ENCODE measurements at places on chromosomes 5 and 9. TPM values are rescaled to one million over a fixed set of nuclear protein-coding genes. Genes with fewer than 3 reads are reported as not detected.
A peak's percentile ranks its signal among the peaks of the same experiment; 100 is the strongest.

Gene ANKRD18A
- 0.39 TPM for polyA plus RNA-seq

Gene TLX3
- not detected for polyA plus RNA-seq

Gene NRARP
- 4.9 TPM for polyA plus RNA-seq

Gene IL5
- not detected for polyA plus RNA-seq

Gene SLC28A3
- not detected for polyA plus RNA-seq

Gene SARDH
- 7.1 TPM for polyA plus RNA-seq

Gene DMRT2
- 31.0 TPM for polyA plus RNA-seq

- no peak for DNase-seq
Observed at GRCh38 chr5:157965989-157966388, 107.0 kb upstream of the CLINT1 start.

GRCh38 chr5:123209502-123210027 lies 120.5 kb downstream of the PRDM6 start:
- DNase-seq: no peak

GRCh38 chr5:150357326-150358260 lies at the start of gene TCOF1:
Gene TCOF1 (plus strand): TSS chr5:150357697. CDS start chr5:150357747, 50 bp downstream.
- DNase-seq: peak; percentile 98

DNA sequence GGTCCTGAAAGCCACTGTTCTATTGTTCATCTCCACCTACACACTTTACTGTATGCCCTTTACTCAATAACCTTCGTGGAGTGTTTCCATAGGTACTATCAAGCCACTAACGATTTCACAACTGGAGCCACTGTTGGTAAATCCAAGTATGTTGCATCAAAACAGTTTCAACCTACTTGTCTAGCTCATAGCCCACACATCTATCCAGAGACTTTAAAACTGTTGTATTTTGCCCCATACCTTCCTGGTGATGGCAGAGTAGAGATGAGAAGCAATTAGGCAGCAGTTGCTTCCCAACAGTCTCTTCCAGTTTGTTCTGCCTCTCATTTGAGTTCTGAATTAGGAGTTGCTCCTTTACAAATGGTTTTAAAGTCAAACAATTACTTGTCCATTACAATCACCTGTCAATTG lies 607 bp downstream of the FAXDC2 start:
- DNase-seq: no peak

DNA sequence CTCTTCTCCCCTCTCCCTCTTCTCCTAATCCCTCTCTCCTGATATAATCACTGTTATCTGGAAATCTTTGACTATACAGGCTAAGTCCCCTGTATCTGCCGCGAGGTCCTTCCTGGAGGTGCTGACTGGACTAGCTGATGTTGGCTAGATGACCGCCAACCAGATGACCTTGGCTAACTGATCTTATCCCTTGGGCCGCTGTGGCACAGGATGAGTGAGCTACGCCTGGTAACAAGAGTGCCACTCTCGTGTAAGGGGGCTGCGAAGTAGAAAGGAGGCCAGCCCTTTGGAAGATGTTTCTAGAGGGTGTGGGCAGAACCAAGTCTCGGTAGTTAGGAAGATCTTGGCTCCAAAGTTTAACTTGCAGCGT lies 345 bp upstream of the PRRC1 start:
- DNase-seq: no peak

- DNase-seq: no peak
Observed at GRCh38 chr9:98208635-98209034, 16.2 kb upstream of the CORO2A start.

- DNase-seq: no peak
Observed at GRCh38 chr5:66739021-66739420, 142.8 kb downstream of the MAST4 start.

DNA sequence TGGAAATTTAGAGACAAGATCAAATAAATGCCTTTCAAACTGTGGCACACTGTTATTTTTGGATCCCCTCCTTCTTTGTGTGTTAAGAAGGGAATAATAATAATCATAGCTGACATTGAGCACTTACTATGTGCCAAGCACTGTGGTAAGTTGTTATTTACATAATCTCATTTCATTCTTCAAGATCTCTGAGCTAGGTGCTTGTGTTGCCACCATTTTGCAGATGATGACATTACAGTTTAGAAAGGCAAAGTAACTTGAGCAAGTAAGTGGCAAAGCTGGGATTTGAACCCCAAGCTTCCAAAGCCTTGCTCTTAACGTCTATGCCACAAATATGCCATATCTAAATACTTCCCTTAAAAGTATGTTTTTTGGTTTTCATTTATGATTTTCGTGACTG lies 121.8 kb upstream of the TMEM161B start:
- DNase-seq: no peak

DNA sequence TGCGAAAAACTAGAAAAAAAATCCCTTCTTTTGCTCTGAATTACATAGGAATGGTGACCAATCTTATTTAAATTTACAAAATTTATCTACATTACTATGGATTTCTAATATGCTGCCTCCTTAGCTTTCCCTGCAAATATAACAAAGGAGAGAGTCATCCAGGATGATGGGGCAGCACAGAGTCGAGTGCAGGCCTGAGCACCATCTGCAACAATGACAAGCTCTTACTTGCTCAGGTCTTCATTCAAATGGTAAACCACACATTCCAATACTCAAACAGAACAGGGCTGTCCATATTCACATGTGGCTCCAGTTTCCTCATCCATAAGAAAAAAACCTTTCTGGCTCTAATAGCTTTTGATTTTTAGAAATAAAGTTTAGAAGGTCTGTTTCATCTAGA lies 33.5 kb upstream of the ZNF354B start:
- no peak for DNase-seq

GRCh38 chr9:98159790-98160189 lies 32.6 kb downstream of the CORO2A start:
- no peak for DNase-seq

- DNase-seq: no peak
Observed at GRCh38 chr5:158638396-158638795, 461.3 kb downstream of the EBF1 start.

GRCh38 chr5:173310861-173311785 lies 17.1 kb downstream of the STC2 start:
- DNase-seq: no peak

- no peak for DNase-seq
Observed at GRCh38 chr9:110015759-110016158, 192.2 kb downstream of the C9orf152 start.

DNA sequence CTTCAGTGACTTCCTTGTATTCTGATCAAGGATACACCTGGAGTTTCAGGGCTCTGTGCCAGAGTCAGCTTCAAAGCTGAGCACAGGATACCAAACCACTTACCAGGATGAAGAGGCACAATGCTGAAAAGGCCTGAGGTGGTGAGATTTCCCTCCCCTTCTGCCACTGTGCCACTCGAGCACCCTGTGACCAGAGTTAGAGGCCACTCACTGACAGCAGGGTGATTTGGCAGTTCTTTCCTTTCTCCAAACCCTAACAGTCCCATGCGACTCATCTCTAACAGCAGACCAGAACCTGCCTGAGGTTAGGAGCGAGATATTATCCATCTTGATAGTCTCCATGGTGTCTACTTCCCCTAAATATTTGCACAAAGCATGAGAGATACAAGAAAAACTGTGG lies 1.8 kb downstream of the PLGRKT start:
- no peak for DNase-seq

GRCh38 chr5:6483880-6484382 lies 35.3 kb downstream of the UBE2QL1 start:
- no peak for DNase-seq

DNA sequence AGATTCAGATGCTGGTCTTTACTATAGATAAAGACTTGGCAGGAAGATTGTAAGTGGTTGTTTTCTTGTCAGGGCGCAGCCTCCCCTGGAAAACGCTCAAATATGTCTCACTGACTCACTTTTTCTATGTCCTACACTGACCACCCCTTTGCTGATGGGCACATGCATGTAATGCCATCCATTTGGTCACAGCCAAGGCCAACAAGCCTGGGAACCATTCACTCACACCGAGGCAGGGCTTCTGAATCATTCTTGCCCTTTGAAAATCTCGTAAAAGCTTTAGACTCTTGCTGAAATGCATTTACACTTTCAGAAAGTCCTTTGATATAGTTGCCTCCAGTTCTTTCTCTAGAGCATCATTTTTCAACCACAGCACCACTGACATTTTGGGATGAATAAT lies 249.4 kb downstream of the ACTL7B start:
- DNase-seq: no peak

DNA sequence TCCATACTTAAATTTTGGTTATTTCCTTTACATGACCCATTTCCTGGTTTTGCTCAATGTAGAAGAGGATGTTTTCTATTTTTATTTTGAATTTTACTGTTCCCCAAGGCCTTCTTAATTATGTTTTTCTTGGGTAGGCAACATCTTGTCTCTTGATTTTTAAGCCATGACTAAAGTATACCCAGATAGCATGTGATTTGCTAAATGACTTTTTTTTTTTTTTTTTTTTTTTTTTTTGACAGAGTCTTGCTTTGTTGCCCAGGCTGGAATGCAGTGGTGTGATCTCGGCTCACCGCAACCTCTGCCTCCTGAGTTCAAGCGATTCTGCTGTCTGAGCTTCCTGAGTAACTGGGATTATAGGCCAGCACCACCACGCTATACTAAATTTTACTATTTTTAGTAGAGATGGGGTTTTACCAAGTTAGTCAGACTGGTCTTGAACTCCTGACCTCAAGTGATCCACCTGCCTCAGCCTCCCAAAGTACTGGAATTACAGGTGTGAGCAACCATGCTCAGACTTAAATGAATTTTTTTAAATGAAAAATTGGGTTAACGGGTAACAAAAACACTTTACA lies 198.6 kb upstream of the DAB2 start:
- DNase-seq: no peak

DNA sequence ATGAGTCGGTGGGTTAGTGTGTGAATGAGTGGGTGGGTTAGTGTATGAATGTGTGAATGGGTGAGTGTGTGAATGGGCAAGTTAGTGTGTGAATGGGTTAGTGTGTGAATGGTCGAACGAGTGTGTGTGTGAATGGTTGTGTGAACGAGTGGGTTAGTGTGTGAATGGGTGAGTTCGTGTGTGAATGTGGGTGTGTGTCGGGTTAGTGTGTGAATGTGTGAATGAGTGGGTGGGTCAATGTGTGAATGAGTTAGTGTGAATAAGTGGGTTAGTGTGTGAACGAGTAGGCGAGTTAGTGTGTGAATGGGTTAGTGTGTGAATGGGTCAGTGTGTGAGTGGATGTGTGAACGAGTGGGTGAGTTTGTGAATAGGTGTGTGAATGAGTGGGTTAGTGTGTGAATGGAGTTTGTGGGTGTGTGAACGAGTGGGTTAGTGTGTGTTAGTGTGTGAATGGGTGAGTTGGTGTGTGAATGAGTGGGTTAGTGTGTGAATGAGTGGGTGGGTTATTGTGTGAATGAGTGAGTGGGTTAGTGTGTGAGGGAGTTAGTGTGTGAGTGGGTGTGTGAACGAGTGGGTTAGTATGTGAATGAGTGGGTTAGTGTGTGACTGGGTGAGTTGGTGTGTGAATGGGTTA lies 38.8 kb downstream of the NKD2 start:
- DNase-seq: no peak

DNA sequence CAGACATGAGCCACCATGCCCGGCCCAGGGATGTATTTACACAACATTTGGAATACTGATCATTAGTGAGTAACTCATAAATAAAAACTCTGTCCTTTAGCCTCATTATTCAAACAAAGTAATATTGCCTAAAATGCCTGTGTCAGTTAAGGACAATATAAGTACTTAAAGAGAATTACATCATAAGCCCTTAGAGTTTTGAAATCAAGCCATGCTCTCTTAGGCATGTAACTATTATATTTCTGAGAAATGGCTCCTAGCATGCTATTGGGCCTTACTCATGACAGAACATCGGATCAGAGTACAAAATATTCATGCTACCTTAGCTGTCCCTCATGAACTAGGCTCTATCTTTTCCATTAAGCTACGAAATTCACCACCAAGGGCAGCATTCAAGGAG lies 309.3 kb downstream of the CHSY3 start:
- no peak for DNase-seq

DNA sequence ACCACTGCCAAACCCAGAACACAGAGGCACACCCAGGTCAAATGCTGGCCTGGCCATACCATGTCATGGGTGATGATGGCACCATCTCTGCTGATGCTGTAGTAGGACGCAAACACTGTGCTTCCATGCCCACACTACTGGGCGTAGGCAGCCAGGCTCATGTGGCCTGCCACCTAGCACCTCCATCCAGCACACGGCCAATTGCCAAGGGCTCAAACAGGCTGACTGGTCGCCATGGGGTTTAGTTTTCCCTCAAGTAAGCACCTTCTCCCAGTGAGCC lies 39.4 kb downstream of the BICD2 start:
- DNase-seq: no peak

GRCh38 chr9:121367306-121368137 lies 2.5 kb downstream of the STOM start:
- DNase-seq: peak; percentile 53

DNA sequence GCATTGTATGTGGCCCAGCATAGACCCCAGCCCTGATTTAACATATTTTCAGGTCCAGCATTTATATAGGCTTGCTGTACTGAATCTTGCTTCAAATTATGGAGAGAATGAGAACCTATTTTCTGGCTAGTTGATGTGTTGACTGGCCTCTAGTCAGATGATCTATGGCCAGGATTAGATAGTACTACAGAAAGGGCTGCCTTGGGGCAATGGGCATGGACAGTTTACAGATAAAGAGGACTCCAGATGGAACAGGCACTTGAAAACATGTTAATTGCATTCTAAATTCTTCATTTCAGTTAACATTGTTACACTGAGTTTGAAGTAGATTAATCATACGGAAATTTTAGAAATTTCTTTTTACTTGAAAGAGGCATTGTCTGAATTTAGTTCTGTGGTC lies 61.5 kb downstream of the RAB14 start:
- no peak for DNase-seq

DNA sequence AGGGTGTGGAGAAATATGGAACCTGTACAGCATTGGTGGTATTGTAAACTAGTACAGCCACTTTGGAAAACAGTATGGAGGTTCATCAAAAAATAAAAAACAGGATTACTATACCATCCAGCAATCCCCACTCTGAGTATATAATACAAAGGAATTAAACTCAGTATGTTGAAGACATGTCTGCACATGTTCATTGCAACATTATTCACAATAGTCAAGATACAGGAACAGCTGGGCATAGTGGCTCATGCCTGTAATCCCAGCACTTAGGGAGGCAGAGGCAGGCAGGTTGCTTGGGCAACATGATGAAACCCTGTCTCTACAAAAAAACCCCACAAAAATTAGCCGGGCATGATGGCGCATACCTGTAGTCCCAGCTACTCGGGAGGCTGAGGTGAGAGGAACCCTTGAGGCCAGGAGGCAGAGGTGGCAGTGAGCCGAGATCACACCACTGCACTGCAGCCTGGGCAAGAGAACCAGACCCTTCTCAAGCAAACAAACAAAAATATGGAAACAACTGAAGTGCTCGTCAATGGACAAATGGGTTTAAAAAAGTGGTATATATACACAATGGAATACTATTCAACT lies 63.6 kb downstream of the TMEM174 start:
- DNase-seq: no peak

GRCh38 chr5:133952729-133953567 lies 15.5 kb downstream of the C5orf15 start:
- DNase-seq: no peak

Measured in muscle of back (tissue), 13 donors.